ENCODE measurements at places on chromosomes 4 and X.

DNA sequence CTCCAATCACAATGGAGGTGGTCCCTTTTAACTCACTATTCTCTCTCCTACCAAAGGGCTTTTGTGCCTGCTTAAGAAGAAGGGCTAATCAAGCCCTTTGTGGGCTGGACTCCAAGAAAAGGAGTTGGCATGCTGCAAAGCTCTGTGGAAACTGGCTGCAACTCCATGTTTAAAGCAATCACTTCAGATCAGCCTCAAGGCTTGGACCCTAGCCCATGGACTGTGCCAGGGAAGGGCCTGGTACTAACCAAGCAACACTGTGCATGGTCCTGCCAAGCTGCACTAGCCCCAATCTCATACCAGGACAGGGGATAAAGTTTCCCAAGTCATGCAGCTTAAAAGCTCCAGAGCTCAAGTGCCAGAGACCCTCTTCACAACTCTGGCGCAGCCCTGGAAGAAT is 86.7 kb downstream of the ATP8A1 start:
- peak; percentile 95 for DNase-seq

GRCh38 chr4:137310593-137311490 is 221.5 kb downstream of the PCDH18 start:
- no peak for DNase-seq

DNA sequence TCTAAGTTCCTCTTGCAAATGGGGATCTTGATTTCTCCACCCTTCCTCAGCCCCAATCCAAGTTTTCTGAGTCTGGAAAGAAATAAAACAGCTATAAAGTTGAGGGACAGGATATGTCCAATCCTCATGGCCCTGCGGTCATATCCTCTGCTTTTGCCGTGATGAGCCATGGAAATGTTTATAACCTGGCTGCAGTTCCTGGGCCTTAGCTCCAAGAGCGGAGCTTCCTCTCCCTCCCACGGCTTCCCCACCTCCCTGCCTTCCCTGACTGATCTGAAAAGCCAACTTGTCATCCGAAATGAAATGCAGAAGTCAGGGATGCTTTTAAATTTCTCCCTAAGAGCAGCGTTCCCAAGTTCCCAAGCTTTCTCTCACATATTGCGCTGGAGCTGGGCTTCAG is 221.5 kb upstream of the SFRP2 start:
- DNase-seq: no peak

- no peak for DNase-seq
These were observed 14.4 kb downstream of the ABCG2 start for GRCh38 chr4:88144048-88144447.

DNA sequence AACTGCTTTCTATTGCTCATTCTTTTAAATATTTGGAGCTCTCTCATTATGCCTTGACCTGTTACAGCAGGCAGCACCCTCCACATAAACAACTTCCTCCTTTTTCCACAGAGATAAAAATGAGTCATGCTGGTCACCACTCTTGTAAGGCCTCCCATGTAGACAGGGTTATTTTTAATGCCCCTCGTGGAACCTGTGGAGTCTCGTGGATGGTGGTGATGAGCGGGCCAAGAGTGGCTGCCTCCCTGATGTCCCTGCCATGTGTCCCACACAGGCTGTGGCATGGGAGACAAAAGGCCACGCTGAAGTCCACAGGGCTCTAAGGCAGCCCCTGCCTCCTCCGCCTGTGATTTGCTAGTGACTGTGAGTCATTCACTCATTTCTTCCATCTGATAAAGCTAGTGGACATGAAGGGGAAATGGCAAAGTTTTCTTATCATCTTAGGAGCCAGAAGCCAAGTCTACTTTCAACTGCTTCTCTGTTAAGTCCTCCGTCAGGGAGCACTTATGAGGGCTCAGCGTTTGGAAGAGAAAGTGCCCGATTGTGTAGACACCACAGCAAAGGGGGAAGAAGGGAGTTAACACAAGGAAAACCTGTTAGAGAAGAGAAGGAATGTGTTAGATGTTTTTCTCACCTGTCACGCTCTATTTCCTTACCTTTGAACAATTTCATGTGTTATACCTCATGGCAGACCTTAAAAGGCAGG is 121.6 kb upstream of the FAT1 start:
- DNase-seq: no peak

DNA sequence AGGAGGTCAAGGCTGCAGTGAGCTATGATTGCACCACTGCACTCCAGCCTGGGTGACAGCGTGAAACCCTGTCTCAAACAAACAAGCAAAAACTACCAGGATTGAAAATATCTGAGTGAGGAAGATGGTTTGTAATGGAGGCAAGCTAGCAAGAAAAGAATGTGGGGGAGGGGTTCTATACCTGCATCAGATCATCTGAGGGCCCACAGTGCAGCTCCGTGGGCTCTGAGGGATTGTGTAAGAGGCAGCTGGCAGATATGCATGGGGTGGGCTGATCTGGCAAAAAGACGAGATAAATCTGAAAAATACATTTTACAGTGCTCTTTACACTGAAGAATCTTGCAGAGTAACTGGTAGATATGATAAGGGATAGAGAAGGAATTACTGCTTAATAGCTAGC is 28.9 kb upstream of the CHRNA9 start:
- no peak for DNase-seq

- DNase-seq: peak; percentile 8
These were observed 243.9 kb upstream of the VCX3A start for GRCh38 chrX:6778544-6779503.

DNA sequence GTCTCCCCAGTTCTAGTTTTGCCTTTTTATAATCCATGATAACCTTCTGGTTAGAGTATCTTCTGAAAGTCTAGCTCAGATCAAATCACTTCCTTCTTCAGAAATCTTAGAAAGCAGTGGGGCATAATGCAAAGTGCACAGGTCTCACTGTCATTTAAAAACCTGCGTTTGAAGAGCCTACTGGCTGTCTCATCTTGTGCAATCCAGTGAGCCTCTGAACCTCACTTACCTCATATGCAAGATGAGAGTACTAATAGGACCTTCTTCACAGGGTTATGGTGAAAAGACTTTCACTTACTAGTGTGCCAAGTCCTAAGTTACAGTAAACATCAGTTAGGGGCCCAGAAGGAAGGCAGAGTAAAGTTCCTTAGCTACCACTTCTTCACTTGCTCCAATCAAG is 131.4 kb downstream of the ENOX2 start:
- DNase-seq: no peak

- no peak for DNase-seq
These were observed 89.6 kb upstream of the MTM1 start for GRCh38 chrX:150478496-150479492.

DNA sequence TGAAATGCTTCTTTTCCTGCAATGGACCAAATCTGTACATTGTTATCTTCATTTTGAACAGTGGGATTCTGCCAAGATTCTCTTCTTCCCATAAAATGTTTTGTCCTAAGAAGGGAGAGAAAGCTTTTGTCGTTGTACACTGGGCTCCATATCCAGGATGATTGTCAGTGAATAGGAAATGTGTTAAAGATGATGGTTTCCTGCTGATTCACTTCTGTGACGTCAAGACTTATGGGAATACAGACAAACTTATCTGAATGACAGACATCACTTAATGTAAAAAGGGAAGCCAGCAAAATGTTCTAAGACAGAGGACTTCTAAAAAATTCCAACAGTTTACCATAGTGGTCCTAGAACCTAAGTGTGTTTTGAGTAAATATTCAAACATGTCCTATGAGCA is 53.7 kb upstream of the HPF1 start:
- no peak for DNase-seq

- no peak for DNase-seq
These were observed 66.8 kb downstream of the RAPGEF2 start for GRCh38 chr4:159169404-159170302.

GRCh38 chr4:139853309-139853708 is 187.7 kb downstream of the MGST2 start:
- DNase-seq: no peak

DNA sequence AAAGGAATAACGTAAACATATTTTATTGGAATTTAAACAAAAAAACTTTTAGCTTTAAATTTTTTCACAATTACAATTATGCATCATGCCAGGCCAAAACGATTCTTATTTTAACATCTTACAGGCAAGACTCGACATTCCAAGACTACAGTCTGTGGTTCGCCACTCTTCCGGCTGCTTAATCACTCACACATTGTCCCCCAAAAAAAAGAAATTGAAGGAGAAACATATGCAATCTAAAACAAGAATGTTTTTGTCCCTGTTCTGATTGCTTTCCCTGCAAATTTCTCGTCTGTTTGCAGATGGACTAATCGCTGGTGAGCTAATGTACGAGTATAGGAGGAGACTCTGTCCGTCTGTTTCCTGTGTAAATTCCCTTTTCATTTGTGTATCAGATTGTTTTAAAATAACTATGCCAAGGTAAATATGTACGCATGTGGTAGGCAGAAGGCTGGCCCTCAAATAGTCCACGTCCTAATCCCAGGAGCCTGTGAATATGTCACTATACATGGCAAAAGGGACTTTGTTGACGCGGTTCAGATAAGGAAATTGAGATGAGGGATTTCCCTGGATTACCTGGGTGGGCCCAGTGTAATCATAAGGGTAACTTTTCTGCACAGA is 37.7 kb upstream of the MTNR1A start:
- no peak for DNase-seq

DNA sequence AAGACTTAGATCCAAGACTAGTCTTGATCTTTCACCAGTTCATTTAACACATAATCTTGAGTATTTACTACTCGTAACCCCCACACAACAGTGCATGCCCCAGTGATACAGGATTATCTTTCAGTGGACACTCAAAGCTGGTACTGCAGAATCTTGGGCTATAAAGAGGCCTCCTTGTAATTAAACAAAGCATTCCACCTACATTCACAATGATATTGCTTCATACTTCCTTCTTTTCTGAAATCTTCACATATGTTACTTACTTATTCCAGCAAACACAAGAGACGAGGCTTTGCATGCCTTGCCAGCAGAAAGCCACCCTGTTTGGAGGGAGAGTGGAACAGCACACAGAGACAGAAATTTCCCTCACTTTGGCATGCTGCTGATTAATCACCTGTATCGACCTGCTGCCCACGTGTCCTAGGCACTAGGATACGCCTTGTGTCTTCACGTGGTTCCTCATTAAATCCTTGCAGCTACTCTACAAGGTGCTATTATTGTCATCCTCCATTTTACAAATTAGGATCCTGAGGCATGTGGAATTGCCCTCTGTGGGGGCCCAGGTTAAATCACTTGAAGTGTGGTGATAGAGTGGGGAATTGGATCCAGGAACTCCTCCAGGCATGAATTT is 77.3 kb downstream of the FAM184B start:
- DNase-seq: no peak

DNA sequence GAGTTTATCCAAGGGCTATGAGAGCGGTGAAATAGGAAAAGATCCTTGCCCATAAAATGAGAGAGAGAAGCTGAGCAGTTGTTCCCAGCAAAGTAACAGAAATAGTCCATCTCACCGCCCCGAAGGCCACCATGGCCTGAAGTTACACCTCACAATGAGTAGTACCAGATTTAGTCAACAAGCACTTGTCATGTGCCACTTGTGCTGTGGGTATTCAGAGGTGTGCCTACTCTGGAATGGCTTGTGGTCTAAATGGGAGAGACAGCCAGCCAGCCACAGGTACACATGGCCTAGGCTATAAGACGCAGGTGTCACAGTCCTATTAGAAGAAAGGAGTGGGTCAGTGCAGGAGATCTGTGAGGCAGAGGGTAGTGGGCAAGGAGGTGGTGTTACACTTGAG is 54.6 kb upstream of the MAP3K15 start:
- DNase-seq: no peak

DNA sequence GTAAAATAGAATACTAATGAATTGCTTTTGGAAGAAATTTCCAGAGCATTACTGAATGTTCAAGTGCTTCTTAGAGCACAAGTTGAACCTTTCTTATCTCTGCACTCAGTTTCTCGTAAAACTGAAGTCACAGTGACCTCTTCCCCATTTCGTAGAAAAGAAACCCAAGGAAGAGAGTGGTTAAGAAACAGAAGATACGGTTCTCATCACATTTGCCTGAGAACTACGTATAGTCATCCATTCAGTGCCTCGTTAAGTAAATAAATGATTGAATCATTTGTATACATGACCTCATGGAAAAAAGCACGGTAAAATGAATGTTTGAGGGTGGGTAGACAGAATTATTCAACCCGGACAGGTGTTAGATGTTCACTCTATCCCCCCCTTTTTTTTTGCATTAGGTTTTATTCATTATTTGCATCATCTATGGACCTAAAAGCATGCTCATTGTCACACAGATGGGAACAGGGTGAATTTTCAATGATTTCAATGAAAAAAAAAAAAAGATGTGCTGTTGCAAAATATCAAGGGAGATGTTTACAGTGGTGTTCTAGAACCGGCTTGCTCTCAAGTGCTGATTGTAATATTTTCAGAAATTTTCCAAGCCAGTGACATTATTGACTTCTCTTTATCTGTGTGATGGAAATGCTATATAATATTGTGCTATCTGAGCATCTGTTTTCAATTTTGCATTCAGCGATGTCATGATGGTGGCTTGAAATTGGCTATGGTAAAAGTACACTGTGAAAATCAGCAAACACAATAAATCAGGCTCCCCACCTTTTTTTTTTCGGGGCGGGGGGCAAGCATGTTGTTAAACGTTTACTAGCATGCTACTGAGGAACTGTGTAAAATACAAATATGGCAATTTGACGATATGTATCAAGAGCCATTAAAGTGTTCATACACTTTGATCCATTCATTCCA is 4.3 kb downstream of the RHOH start:
- DNase-seq: no peak

- DNase-seq: no peak
These were observed 20.0 kb downstream of the FHDC1 start for GRCh38 chr4:152956147-152956546.

DNA sequence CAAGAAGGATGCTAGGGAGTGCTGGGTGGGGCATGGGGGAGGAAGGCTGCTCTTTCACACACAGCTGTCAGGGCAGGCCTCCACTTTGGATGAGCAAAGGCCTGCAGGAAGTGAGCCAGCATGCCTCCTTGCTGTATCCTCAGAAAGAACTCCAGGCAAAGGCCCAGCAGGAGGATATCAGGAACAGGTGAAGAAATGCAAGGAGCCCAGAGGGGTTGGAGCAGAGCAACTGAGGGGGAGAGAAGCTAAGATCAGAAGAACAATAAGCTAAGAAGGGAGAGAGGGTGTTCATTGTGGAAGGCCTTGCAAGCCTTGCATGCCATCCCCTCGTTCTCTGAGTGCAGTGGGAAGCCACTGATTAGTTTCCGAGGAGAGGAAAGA is 115.1 kb downstream of the CAMK2D start:
- DNase-seq: no peak

DNA sequence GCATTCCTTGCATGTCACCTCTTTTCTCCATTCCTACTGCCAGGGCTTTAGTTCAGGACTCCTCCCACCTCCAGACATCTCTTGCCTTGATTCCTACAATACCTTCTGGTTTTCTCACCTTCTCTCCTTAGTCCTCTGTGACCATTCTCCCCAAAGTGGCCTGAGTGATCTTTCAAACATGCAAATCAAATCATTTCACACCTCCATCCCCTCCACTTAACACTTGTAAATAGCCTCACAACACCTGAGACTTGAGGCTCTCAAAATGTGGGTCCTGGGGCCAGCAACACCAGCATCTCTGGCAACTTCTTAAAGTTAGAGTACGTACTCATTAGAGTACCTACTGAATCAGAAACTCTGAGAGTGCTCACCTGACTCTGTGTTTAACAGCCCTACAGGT is 68.4 kb downstream of the RTL9 start:
- DNase-seq: no peak

All from posterior cingulate gyrus (tissue), 11 donors.